ENCODE measurements at places on chromosomes 7 and 10.

DNA sequence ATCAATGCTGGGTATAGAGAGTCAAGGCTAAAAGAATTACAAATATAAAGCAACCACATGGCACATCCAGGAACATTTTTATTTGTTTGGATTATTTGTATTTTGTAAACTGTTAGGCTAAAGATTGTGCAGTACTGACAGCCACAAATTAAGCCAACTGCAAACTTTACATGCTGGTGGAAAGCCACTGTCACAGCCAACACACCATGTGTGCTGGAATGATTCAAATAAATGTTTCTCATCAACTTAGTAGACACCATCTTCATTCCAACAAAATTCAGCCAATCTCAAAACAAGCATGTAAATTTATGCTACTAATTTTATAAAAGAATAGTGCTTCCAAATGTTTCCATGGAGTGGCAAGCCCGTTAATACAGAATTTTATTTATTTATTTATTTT lies 211.8 kb downstream of the ELMO1 start:
- DNase-seq: no peak

- DNase-seq: no peak
Measured at GRCh38 chr7:141742229-141742628, 4.1 kb downstream of the SSBP1 start.

DNA sequence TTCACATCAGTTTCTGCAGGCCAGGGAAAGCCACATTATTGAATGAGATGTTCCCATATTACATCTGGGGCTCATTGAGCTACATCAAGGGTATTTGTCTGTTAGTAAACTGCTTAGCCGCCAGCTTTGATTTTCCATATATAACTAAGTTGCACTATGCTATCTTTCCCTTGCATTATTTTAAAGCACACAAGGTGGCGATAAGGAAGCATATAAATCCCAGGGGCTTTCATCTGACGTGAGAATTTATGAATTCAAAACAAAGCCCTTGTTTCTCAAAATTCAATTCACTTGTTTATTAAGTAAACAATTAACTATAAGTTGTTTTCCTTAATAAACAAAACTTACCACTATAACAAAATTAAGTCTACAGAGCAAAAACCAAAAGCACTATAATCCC lies 334.1 kb upstream of the TPK1 start:
- DNase-seq: no peak

- peak; percentile 41 for DNase-seq
Measured at GRCh38 chr10:103888113-103888841, 29.7 kb downstream of the STN1 start.

GRCh38 chr7:80967071-80967916 lies 48.4 kb upstream of the SEMA3C start:
- DNase-seq: no peak

- no peak for DNase-seq
Measured at GRCh38 chr10:123642293-123642692, 23.9 kb upstream of the GPR26 start.

DNA sequence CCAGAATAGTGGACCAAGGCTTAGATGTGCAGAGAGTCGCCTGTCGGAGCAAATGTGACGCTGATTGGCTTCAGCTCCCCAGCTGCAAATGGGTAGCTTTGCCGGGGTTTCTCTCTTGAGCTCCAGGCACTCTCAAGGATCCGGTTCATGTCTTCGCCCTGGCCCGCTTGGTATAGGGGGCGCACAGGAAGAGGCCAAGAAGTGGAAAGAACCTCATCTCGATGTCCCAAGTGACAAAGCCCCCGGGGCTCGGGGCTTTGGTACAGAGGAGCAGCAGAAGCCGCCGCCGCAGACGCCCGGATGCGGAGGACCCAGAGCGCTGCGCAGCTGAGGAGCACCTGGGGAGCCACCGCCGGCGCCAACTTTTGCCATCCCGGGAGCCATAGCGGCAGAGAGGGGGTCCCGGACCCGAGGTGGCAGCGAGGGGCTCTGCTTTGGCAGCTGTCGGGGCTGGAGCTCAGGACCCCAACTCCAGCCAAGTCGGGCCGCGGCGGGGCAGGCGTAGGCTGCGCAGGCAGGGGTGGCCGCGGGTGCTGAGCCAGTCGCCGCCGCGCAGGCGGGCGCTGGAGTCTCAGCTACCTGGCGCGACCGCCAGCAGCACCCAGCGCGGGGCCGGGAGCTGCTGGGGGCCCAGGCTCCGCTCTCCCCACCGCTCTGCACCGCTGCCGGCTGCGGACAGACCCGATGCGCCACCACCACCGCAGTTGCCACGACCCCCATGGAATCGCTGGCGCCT lies 466.6 kb downstream of the XPNPEP1 start:
- no peak for DNase-seq

DNA sequence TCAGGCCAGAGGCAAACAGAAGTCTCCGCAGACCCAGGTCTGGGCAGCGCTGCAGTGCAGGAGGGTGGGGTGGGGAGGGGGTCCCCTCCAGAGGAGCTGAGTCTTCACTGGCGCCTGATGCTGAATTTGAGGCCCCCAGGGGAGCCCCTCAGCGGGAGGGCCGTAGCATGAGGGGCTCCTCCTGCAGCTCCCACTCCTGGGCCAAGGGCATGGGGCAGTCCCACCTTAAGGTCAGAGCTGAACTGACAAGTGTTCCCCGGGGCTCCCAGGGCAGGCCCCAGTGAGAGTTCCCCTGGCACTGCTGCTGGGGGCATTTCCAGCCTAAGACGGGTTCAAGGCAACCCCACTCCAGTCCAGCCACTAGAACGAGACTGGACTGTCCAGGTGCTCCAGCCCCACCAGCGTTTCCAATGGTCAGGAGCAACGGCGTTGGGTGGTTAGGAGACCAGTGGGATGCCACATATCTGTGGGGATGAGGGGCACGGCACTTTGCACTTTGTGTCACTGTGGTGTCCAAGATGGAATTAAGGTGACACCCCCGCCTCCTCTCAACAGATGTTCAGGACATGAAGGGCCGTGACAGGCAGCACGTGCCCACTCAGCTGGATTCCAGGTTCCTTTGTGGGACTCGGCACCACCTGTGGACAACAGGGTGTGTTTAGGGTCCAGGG lies 139.1 kb downstream of the PTPRN2 start:
- no peak for DNase-seq

DNA sequence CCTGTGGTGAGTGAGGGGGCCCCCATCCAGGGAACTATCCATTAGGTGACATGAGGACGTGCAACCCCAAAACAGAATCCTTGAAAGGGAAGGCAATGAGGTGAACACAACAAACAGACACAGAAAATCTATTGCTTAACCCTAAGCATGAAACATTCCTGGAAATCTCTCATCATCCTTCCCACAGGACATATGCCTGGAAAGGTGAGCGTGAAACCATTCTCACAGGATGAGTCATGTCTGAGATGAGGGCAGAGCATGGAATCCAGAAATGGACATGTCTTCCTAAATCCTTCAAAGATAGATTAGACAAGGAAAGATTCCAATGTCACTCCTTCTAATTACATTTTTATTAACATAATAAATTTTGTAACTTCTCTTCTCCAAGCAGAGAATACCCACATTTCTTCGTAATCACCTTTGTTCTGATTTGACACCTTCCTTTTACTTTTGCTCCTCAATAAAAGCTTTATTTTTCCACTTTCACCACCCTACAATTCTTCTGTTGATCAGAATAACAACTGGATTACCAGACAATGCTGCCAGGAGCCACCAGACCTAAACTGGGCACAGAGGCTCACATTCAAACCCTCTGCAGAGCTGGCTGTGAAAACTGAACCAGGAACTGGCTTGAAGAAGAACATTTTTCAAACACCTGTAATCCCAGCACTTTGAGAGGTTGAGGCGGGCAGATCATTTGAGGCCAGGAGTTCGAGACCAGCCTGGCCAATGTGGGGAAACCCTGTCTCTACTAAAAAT lies 67.2 kb downstream of the COBL start:
- no peak for DNase-seq

GRCh38 chr7:157392256-157393037 lies 55.6 kb downstream of the DNAJB6 start:
- DNase-seq: no peak

All from tibial nerve (tissue), 4 donors.